ENCODE measurements at places on chromosomes 13 and 19.

DNA sequence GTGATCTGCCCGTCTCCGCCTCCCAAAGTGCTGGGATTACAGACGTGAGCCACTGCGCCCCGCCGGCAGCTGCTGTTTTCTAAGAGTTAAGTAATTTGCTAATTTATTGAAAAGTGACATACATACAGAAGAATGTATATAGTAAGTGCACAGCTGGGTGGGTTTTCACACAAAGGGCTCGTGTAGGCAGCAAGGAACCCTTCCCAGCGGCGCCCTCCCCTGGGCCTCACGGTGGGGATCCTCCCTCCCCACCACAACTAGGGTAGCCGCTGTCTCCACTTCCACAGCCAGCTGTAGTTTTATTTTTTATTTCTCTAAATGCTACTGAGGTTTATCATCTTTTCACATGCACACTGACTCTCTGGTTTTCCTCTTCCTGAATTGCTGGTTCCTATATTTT is 64.9 kb downstream of the CRYL1 start:
- DNase-seq = no peak

- DNase-seq = no peak
Measured at GRCh38 chr19:33866696-33867095, 70.0 kb downstream of the KCTD15 start.

- peak; percentile 60 for DNase-seq
Measured at GRCh38 chr19:10112895-10113591, 1.6 kb downstream of the P2RY11 start.

GRCh38 chr19:33390908-33391630 is 17.6 kb downstream of the CEBPG start:
- DNase-seq = no peak

- DNase-seq = no peak
Measured at GRCh38 chr19:17510220-17510993, 1.0 kb upstream of the PGLS start.

DNA sequence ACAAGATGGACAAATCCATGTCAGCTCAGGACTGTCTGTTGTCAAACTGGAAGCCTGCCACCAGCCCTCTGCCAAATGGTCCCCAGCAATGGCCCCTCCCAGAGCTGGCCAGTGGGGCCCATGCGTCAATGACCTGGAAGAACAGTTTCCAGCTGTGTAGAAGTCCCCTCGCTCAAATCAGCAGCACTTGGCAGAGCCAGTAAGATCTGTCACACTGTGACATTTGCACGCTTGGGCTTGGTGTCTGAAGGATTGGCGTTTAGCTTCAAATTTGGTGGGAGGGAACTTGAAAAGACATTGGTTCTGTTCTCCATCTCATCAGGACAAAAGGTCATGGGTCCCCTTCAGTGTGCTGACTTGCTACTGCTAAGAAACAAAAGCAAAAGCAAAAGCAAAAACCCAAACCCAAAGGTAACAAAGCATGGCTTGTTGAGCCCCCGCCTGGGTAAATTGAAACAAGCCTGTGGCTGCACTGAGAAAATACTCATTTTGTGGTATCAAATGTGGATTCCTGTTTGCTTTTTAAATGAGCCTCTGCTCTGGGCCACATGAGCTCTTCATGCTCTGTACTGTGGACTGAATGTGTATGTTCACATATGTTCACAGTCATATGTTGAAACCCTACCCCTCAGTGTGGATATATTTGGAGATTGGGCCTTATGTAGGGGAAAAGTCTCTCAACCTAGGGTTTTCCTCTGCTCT is 253.6 kb upstream of the MAB21L1 start:
- DNase-seq = no peak

DNA sequence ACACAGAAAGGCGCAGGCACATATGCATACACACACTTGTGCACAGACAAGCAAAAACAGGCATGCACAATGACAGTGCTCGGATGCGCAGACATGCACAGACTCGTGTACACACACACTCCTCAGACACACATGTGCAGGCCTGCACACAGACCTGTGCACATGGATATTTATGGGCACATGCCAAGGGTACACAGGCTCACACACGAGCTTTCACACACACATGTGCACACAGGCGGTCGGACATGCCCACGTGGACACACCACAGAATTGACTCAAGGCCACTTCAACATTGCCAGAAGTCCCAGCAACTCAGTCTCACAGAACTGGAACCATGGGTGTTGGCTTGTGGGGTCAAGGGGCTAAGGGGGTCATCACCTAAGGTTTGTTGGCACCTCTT is 206.8 kb downstream of the URI1 start:
- no peak for DNase-seq

- DNase-seq = no peak
Measured at GRCh38 chr19:40235238-40236025, 8.9 kb upstream of the CCNP start.

GRCh38 chr13:83485101-83485500 is 397.2 kb downstream of the SLITRK1 start:
- DNase-seq = no peak

GRCh38 chr19:29667387-29667783 is 2.1 kb downstream of the PLEKHF1 start:
- DNase-seq = no peak

GRCh38 chr13:32647926-32648325 is 61.7 kb downstream of the PDS5B start:
- no peak for DNase-seq

GRCh38 chr13:22009500-22009899 is 338.6 kb downstream of the FGF9 start:
- no peak for DNase-seq

DNA sequence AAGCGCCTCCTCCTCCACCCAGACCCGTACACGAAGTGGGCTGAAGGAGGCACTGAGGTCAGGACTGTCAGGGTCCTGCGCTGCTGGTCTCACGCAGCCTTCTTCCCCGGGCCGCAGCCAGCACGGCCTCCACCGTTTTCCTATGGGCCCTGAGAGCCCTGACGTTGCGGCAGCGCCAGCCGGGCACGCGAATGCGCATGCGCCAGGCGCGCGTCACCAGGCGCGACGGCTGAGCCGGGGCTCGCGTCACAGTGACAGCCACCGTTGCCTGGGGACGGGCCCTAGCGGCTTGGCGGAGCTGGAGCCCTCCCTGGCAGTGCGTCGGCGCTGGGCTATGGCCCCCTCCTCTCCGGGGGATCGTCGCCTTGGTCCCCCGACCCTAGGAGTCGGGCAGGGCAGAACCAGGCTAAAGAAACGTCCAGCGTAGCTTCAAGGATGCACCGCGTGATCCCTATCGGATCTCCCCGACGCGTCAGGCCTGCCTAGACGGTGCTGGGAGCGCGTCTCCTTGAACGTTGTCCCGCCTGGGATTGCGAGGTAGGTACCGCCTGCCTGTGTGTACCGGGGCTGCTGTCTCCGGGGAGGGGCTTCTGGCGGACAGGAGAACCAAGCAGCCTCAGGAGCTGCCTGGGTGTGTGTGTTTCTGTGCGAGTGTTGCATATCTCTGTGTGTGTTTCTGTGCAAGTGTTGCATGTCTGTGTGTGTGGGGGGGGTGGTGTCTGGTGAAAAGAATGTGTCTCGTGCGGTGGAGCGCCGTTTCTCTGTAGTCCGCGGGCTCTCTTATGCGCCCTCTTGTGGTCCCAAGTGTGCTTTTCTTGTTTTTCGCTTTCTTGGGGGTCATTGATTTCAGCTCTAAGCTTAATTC is 43.2 kb downstream of the ZNF571 start:
- DNase-seq = peak; percentile 48

DNA sequence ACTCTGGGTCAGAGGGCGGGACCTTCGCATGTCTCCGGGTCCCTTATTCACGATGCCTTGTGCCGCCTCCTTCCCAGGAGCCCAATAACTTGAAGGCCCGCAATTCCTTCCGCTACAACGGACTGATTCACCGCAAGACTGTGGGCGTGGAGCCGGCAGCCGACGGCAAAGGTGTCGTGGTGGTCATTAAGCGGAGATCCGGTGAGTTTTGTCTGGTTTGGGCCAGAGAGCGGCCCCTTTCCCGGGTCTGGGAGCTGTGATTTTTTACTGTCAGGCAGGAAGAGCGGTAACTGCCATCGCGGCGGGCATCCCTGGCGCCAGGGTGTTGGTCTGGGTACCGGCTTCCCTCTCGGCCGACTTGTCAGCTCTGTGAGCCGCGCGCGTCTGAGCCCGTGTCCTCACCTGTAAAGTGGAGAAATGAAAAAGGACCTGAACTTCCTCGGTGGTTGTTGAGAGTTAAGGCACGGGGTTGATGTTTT is 800 bp downstream of the RPL28 start:
- DNase-seq = no peak

- DNase-seq = no peak
Measured at GRCh38 chr13:21005193-21005592, 56.2 kb downstream of the LATS2 start.

DNA sequence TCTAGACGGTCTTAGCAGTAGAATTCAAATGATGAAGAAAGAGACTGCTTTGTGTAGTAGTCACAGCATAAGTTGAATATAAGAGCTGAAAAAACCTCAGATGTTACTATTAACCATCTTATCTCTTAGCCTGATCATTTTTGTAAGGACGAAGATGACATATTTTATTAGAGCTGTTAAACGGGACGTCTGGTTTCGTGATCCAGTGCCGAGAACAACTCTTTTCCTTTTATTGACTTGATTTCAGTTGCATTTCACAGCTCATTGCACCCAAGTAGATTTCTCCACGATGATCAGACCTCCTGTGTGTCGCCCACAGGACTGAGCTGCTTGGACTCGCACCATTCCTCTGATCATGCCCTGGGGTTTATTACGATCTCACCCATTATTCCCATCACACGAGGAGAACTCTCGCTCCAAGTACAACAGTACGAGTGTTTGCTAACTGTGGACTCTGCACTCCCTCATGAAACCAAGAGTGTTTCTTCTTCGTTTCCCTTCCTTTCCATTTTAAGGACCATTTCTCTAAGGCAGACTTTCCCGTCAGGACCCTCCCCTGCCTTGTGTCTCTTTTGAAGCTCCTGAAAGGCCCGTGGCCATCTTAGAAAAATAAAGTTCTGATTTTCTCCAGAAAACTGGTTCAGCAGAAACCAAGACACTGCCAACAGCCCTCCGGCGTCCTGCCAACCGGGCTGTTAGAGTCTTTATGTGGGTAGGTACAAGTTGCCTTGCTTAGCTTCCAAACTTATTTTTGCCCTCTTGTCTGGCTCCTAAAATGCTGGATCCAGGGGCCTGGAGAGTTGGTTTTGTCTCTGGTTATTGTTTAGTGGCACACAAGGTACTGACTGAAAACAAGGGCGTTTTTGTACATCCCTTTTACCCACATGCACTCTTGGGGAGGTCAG is 48.2 kb upstream of the RNF113B start:
- no peak for DNase-seq

- no peak for DNase-seq
Measured at GRCh38 chr19:19475015-19475765, 40.2 kb downstream of the TSSK6 start.

- DNase-seq = no peak
Measured at GRCh38 chr19:50978772-50979390, 4.8 kb downstream of the KLK7 start.

DNA sequence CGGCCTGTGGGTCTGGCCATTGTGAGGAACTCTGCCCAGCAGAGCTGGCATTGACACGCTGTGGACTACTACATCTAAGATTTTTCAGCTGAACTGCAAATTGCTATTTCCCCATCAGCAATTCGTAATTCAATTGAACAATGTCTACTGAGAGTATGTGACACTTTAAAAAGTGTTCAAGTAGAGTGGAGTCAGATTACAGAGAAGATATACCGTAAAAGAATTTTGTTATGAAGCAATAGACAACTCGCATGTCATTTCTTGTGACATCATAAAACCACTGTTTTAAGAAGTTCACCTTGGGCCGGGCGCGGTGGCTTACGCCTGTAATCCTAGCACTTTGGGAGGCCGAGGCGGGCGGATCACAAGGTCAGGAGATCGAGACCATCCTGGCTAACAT is 32.5 kb upstream of the C1QTNF9 start:
- no peak for DNase-seq

DNA sequence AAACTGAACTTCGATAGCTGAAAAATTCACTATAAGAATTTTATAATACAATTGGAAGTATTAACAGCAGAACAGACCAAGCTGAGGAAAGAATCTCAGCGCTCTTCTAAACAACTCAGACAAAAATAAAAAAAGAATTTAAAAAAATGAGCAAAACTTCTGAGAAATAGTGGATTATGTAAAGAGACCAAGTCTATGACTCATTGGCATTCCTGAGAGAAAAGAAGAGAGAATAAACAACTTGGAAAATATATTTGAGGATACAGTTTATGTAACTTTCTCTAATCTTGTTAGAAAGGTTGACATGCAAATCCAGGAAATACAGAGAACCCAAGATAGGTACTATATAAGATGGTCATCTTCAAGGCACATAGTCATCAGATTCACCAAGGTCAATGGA is 25.4 kb downstream of the SLC25A15 start:
- DNase-seq = no peak

DNA sequence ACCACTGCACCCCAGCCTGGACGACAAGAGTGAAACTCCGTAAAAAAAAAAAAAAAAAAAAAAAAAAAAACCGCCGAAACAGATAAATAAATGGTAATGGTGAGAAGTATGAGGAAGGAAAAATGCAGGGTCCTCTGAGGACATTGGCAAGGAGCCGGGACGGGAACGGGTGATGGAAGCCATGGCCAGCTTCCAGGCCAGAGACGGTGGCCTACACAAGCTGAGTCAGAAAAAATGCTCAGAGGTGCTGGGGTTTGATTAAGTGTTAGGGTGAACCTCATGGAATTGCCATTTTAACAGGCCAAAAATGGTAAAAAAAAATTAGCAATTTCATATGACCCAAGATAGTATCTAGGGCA is 866 bp upstream of the ZSWIM4 start:
- DNase-seq = no peak

DNA sequence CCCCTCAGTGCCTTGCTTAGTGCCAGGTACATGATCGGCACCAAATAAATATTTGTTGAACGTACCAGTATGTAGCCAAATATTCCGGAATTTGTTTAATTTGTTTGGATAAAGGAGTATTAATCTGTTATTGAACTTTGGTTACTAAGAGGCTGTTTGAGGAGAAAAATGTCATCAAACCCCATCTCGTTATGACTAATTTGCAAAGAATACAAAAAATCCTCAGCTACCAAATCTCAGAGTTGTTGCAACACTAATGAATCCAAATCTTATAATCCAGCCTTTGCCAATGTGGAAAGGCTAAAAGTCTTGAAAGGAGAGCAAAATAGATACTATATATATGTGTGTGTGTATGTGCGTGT is 79.5 kb downstream of the KLF5 start:
- no peak for DNase-seq

DNA sequence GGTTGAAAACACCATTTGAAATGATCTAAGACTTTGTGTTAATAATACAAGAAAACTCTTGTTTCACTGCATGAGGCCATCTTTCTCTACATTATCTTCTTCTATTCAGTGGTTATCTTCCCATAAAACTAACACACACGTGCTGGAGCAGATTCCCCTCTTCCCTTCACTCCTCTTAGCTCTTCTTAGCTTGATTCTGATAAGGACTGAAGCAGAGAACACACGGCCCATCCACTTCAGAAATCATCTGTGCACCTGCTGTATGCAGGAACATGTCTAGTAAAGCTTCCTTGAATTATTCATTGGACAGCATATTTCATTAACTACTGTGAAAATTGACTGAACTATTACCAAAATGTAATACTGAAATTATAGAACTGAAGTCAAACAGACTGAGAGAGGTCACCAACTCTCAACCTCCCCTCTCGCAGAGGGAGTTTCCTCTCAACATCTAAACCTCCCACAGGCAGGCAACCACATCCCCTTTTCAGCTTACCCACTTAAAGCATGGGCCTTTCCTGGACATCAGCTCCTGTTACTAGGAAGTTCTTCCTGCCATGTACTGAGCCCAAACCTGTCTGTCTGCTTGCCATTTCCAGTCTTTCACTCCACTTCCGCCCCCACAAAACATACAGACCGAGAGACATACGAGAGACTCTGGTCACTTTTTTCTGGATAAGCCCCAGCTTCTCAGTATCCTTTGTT is 113.9 kb downstream of the CRYL1 start:
- no peak for DNase-seq
